Neural crest cell (in vitro differentiated cells): ENCODE measurements at places on chromosomes 4 and X.

GRCh38 chr4:5118091-5118786 is 67.0 kb downstream of the STK32B start:
- no peak for DNase-seq

GRCh38 chr4:77344784-77345183 is 187.8 kb downstream of the CCNG2 start:
- DNase-seq = no peak

DNA sequence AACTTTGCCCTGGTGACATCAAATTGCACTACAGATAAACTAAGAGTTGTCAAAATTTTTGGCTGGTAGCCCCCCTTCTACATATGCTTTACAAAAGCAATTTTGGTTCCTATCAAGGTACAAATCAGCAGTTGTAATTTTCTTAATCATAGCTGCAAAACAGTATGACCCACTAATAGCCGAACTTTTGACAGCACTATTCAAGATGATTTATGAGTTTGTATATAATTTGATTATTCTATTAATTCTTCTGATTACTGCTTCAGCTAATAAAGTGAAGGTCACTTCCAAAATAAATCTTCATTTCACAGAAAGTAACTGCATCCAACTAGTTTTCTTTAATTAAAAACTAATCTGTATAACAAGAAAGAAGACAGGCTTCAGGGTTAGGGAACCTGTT is 119.6 kb downstream of the CHM start:
- no peak for DNase-seq

DNA sequence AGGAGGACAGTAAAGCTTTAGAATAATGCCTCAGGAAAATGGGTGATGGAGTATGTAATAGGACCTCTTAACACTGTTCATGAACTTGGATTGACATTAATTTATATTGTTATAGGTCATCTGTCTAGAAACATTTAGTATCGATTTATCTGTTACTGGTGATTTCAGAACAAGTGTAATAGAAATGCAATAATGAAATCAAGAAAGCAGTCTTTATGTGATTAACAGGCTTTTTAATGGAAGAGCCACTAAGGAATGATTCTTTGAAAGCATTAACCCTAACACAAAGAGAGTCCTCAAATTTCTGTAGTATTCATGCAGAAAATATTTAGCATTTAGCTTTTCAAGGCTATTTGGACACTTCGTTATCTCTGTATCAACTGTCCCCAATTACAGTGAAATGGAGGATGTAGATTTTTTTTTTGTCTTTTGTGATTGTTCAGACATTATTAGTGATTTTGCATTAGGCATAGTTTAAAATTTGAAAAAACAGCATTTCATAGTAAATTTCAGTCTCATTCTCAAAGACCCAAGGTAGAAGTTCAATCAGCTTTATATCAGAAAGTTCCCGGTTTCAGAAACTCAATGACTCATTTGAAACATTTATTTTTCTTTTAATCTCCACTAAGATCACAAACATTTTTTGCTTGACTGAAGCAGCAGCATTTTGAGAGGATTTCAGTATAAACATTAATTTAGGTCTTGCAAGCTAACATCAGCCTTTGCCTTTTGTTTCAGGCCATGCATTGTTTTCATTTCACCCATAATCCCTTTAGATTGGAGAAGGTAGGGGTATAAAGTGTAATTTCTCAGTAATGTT is 56.3 kb downstream of the AGTR2 start:
- DNase-seq = no peak

DNA sequence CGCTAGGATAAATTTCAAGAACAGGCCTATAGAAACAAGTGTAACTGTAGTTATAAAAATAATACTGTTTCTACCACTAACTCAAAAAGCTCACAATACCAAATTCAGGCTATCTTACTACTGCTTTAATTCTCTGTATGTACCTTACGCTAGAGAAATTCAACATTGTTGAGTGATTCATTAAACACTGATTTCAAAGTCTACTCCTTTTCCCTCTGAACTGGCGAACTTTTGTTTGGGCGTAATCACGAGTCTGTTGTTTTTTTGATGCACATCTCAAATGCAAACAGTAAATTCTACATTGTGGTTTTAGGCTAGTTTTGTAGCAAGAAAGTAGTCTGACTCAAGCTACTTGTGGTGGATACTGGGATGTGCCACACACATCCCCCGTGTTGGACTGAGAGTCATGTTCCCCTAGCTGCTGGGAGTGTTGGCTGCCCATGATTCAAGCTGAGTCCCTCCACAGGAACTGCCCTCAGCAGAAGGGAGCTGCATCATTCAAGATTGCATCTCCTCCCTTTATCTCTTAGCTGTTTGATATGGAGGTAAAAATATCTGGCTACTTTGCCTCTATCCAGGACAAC is 406.1 kb downstream of the RAPGEF2 start:
- DNase-seq = no peak

- DNase-seq = no peak
Measured at GRCh38 chrX:4588466-4588865, 875.0 kb upstream of the PRKX start.

DNA sequence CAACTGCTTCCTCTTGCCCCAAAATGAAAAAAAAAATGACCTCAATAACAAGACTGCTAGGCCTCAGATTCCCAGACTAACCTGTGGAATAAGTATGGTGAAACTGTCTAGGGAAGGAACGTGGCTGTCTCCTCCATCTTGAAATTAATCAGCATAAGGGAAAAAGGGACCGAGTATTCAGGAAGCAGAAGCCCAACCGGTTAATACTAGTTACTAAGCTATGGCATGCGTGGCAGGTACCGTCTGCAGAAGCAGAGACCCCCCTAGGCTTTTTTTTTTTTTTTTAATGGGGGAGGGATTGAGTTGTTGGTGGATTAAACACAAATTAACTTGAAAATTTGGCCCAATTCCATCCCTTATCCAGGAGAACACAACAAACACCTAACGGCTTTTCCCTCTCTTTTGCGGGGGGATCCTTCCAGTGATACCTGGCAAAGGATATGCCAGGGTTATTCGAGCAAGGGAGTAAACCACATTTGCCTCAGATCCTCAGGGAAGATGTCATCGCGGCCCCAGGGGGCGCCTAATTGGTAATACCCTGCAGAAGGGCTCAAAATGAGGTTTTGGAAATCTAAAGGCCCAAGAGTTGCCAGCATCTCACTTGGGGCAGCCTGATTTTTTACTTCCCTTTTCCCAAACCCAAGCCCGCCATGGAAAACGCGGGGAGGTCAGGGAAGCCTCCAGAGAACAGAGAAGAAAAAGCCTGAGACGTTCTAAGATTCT is 893 bp downstream of the RLIM start:
- no peak for DNase-seq

GRCh38 chr4:152382057-152382785 is 153.7 kb downstream of the FBXW7 start:
- no peak for DNase-seq

- no peak for DNase-seq
Measured at GRCh38 chr4:124943145-124943889, 230.8 kb upstream of the ANKRD50 start.

- no peak for DNase-seq
Measured at GRCh38 chrX:19593690-19594089, 78.4 kb upstream of the MAP3K15 start.

GRCh38 chr4:152401424-152401823 is 134.5 kb downstream of the FBXW7 start:
- DNase-seq = no peak

GRCh38 chr4:163470391-163470790 is 3.2 kb downstream of the TKTL2 start:
- DNase-seq = no peak

- DNase-seq = no peak
Measured at GRCh38 chr4:143251779-143252178, 67.1 kb downstream of the USP38 start.
